ENCODE measurements at places on chromosomes 6 and 20.

GRCh38 chr6:68951270-68951669, 316.2 kb downstream of the ADGRB3 start:
- no peak for DNase-seq

- DNase-seq: no peak
Observed at GRCh38 chr6:158056355-158056754, 74.7 kb downstream of the SYNJ2 start.

- no peak for DNase-seq
Observed at GRCh38 chr20:49457444-49457843, 25.0 kb downstream of the KCNB1 start.

- no peak for DNase-seq
Observed at GRCh38 chr20:17490501-17490900, 40.7 kb downstream of the BFSP1 start.

DNA sequence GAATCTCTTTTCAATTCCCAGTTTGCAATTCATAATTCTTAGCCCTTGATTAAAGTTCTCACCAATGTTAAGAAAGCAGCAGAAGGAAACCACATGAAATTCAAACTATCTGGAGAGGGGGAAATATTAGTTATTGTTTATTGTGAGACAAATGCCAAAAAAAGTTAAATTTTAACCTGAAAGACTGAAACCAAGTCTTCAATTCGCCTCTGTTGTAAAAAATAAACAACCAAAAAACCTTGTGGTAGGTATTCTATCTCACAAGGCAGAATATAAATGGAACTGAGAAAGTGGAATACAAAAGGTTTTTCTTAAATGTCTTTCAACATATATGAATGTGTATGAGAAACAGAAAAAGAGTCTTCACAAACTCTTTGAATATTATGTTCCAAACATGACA, 24.8 kb downstream of the TMX4 start:
- DNase-seq: no peak

DNA sequence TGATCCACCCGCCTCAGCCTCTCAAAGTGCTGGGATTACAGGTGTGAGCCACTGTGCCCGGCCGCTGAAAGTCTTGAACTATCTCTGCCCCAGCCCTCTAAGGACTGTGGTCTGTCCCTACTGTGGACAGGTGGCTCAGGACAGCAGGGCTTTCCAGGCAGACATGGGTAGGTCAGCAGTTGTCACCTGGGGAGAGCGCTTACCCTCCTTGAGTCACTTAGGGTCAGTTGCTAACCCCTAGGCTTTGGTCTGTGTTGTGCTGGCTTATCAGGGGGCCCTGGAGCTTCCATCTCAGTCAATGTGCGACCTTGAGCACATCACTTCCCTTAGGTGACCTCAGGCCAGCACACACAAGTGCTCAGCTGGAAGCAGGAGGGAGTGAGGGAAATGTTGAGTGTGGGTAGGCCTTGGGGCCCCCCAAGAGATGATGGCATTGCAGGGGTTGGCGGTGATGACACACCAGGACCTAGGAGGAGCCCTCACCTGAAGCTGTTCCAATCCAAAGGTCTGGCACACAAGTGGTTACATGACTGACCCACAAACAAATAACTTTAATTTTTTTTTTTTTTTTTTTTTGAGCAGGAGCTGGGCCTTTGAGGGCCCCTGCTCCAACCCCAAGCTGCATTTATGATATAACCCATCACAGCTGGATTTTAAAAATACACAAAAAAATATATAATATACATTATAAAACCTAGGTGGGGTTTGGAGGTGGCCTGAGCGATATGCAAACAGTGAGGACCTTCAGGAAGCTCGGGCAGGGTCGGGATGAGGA, 5.1 kb downstream of the RPL10A start:
- no peak for DNase-seq

DNA sequence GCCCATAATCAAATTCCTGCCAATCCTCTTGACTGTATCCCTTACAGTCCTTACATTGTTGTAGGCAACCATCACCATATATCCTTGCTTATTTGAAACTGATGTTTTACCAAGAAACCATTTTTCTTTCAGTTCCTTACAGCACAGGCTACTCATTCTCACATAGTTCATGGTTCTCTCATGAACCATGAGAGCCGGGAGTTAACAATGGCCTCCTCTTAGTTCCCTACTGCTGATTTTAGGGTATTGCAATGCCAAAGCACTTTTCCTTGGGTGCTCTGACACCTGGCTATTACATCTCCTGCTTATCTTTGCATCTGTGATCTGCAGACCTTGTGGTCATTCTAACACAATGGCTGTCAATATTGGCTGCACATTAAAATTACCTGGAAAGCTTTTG, 133.4 kb downstream of the MYB start:
- no peak for DNase-seq

GRCh38 chr6:138293428-138294395, 75.4 kb upstream of the PBOV1 start:
- DNase-seq: no peak

GRCh38 chr6:38604700-38605099, 35.0 kb downstream of the BTBD9 start:
- DNase-seq: no peak

DNA sequence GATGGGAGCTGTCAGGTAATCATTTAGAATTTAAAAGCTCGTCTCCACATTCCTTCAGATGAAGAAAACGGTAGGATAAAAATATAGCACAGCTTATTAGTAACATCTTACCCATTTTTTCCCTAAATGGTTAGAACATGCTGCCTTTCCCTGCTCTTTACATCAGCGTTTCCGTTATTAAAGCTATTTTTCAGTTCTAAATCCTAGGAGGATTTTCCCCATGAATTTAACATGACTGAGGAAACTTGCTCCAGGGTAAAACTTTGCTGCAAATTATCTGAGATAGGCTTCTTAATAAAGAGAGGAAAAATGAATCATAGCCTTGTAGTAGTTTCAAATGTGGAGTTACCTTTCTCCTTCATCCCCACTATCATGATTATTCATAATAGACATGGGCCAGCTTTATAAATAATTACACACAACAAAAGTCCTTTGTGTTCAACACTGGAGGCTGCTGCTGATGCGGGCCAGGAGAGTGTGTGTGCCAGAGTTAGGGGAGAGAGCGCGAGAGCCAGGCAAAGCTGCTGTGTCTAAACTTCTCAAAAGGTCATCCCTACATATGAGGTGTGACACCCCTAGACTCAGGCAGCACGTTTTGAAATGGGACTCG, 24.4 kb downstream of the MYLIP start:
- DNase-seq: no peak

DNA sequence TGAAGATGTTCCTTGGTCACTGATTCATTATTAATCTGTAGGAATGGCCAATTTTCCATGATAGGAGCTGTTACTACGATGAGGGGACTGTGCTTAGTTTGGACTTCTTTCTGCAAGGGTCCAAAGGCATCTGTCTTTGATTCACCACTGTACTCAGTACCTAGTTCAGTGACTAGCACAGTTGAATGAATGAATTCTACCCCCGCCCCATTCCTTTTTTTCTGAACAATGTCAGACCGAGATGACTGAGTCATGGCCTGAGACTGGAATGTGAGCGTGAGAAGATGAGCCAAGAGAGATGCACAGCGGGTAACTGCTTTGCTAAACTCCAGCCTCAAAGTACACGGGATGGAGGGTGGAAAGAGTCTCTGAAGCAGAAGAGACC, 419 bp upstream of the SNHG17 start:
- no peak for DNase-seq

DNA sequence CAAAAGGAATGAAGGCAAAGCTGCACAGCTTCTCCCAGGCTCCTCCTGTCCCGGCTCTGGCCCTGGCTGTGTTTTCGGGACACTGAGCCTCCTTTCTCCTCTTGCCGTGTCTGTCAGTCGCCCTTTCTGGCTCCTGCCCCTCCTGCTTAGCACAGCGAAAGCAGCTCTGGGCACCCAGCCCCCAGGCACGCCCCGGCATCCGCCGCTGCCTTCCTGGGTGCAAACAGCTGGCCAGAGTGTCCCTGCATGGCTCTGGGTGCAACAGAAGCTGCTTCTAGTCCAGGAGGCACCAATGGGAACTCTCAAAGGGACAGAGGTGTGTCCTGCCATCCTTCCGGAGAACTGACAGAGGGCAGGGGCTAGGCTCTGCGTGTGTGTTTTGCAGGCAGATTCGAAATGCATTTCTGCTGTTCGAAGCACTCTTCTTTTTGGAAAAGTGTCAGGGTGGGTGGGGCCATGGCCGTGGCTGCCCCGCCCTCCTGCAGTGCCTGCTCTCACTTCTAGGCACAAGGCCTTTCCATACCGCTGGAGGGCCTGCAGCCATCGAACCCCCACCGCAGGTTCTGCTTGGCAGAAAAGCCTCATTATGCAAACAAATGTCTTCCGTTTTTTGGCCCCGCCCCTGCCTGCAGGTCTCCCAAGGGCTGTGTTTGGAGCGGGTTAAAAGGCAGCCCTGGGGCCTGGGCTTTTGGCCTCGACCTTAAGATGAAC, 15.5 kb downstream of the COL9A3 start:
- DNase-seq: no peak

DNA sequence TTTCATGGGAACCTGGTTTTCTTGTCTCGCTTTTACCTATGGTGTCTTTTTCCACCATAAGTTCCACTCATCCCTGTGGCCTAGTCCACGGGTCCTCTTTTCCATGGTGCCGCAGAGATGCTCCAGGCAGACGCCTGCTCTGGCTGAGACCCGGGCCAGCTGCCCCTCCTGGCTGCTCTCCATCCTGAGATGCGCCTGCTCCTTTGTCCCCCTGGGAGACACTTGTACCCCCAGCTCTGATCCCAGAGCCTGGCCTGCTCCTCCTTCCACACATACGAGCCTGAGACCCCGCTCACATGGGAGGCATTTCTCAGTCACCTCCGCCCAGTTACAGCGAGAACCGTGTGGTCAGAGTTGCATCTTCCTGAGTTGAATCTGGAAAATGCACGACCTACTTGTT, 29.6 kb downstream of the RNASET2 start:
- DNase-seq: no peak

- no peak for DNase-seq
Observed at GRCh38 chr6:7264041-7264440, 49.0 kb downstream of the SSR1 start.

All from thoracic aorta (tissue), 2 donors.